SK-N-SH treated with all-trans-retinoic acid at 6 μM for 48 hours (cell line): ENCODE measurements at places on chromosomes 2 and 18.

DNA sequence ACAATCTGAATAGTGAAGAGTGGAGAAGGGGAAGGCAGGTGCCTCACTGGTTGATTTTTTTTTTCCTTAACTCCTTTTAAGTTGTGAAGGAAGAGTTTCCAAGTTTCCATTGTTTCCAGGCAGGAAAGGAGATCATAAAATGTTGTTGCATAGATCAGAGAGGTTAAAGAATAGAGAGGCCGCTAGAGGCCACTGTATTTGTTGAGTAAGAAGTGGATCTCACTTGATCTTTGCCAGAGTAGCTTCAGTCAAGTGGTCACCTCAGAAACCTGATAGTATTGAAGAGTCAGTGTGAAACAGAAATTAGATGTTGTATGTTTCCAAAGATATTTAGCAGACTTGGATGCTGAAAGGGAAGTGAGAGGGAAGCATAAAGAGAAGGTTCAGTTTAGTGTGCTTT lies 17.6 kb downstream of the CTNNA2 start:
- ATAC-seq, result no peak

DNA sequence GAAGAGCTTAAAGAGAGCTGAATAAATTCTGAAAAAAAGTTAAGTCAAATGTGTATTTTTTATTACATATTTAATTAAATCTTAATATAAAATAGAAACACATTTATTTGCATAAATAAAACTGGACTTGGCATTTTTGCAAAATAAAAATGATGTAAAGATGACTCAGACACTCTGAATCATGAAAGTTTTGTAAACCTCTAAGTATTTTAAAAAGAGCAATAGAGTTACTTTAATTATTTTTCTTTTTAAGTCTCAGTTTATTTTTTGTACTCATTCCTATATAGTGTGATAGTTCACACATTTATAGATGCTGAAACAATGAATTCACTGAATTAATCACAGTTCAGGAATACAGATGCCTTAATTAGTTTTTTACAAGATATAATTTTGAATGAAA lies 109.9 kb upstream of the DTNA start:
- ATAC-seq, result no peak

DNA sequence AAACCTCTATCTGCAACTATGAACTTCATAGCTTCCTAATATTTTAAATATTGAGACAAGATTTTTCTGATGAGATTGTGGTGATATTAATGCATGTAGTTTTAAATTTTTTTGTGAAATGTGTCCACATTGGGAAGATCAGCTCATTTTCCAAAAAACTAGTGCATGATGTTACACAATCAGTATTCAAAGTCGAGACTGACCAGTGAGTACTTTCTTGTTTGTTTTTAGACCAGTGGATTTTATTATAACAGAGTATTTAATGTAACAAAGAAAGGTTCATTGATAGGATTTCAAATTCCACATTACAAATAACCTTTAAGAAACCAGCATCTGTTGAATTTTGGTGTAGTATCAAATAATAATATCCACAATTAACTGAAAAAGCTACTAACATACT lies 99.3 kb downstream of the TTC27 start:
- no peak for ATAC-seq

GRCh38 chr2:219893541-219893940 lies 266.1 kb downstream of the SLC4A3 start:
- no peak for ATAC-seq

- ATAC-seq, result no peak
Measured at GRCh38 chr2:138113871-138114525, 149.7 kb downstream of the HNMT start.

GRCh38 chr2:189131991-189132390 lies 47.6 kb downstream of the COL5A2 start:
- no peak for ATAC-seq

DNA sequence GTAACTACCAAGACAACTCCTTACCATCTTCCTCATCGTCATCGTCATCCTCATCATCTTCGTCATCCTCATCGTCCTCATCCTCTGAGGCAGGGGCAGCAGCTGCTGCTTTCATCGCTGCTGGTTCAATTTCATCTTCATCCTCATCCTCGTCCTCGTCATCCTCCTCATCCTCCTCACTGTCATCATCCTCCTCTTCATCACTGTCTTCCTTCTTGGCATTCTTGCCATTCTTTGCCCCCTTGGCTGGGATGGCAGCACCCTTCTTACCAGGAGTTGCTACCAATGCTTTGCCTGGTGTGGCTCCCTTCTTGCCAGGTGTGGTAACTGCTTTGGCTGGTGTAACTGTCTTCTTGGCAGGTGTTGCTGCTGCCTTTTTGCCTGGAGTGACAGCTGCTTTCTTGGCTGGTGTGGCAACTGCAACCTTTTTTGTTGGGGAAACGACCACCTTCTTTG lies 2.7 kb downstream of the NCL start:
- ATAC-seq, result no peak

GRCh38 chr18:75335511-75335910 lies 92.0 kb downstream of the SMIM21 start:
- no peak for ATAC-seq

GRCh38 chr2:15072836-15073235 lies 440.3 kb downstream of the LRATD1 start:
- no peak for ATAC-seq

DNA sequence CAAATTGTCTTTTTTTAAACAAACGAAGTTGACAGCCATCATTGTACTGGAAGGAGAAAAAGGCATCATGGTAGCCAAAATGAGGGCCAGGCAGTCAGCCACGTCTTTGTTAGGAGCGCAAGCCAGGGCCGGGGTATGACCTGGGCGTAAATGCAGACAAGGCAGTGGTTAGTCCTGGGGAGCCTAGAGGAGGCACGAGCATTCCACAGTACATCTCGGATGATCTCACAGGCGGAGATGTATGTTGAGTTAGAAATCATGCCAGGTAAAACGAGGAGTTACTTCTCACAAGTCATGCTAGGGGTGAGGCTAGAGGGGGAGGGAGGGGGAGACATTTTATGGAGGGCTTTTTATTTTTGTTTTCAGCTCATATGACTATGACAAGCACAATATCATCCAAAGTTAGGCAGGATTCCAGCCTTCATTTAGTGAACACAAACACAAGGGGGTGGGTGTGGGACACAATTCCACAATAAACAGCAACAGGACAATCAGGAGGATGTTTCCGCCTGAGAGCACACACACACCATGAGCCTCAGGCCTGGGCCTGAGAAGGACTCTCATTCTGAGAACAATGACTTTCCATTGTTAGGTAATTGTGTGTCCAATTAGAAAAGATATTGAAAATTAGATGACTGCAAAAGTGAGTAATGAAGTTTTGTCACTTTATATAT lies 64.4 kb upstream of the PGAP1 start:
- ATAC-seq, result no peak
